Motor neuron (in vitro differentiated cells): ENCODE measurements at places on chromosomes 3 and 15. TPM values are rescaled to one million over a fixed set of nuclear protein-coding genes. Genes with fewer than 3 reads are reported as not detected.

DNA sequence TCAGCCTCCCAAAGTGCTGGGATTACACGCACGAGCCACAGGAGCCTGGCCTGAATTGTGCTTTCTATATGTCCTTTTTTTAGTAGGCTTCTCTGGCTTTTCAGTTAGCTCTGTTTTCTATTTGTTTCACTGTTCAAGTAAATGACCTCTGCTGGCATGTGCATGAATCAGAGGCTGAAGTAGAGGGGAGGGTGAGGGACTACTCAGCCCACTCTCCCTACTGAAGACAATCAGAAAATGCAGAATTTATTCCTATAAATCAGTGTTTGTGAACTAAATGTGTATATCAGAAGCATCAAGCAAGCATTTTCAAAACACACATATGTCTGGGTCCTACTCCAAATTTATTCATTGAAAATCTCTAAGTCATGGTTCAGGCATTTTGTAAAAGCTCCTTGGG lies 45.0 kb downstream of the ZMAT3 start:
- ATAC-seq: no peak

- peak; percentile 92 for ATAC-seq
Measured at GRCh38 chr3:69250014-69250413, 127.6 kb upstream of the LMOD3 start.

SPESP1 gene
- total RNA-seq: 22.9 and 24.6 TPM in 2 replicates

- no peak for ATAC-seq
Measured at GRCh38 chr3:13296662-13297061, 123.5 kb downstream of the NUP210 start.

- ATAC-seq: no peak
Measured at GRCh38 chr15:80328496-80328895, 75.7 kb upstream of the ARNT2 start.

GRCh38 chr15:67579164-67579563 lies 36.7 kb downstream of the MAP2K5 start:
- no peak for ATAC-seq

GRCh38 chr3:127529346-127530188 lies 61.0 kb downstream of the TPRA1 start:
- no peak for ATAC-seq

NR2E3 gene
- total RNA-seq: 0.31 and 3.1 TPM in 2 replicates

DNA sequence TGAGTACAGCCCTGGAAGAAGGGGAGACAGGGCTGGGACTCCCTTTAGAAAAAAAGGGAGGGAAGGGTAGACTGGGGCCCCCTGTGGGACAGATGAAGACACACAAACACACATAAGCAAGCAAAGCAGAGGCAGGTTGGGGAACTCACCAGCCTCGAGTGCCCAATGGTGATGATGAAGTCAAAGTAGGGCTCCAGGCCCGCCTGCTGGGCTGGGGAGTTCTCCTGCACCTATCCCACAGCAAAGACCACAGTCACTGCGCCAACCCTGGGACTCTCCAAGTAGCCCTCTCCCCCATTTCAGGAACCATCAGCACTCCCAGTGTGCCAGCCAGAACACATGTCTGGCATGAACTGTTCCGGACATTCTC lies 4.1 kb downstream of the GORASP1 start:
- ATAC-seq: no peak

DNA sequence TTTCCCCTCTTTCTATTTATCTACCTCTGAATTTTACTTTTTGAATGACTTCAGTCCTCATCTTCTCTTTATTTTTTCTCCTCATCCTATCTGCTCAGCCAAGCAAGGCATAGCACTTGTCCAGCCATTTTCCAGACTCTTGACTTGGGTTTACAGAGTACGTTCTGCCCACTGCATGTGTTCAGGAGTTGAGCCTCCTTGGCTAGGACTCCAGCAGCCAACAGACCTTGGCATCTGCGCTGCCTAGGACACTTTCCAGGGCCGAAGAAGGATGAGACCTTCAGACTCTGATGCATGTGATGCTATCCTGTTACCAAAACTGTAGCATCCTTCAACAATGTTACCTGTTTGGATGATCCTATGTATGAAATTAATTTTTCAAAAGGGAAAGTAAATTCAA lies 59.7 kb downstream of the HES1 start:
- no peak for ATAC-seq

- no peak for ATAC-seq
Measured at GRCh38 chr3:58492494-58492905, 604 bp downstream of the KCTD6 start.

REC114 gene
- not detected in 2 replicates for total RNA-seq

MYO5C gene
- total RNA-seq: 0.36 and 0.43 TPM in 2 replicates

DNA sequence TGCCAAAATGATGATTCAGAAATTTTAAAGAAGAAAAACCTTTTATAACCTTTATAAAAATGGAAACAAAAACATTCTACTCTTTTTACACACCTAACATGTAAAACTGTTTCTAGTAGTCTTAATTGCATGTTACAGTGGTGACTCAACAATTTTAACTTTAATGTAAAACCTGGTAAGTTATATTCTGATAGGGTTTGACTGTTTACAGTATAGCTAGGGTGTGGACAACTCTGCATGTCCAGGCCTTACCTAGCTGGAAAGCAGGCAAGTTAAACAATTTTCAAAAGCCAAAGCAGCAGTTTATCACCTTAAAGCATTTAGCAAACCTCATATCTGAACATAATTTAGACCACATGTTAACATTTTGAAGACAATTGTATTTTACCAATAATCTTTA lies 328.5 kb downstream of the NEK10 start:
- ATAC-seq: no peak

AGTR1 gene
- total RNA-seq: 0.38 and 0.49 TPM in 2 replicates

MYZAP gene
- total RNA-seq: not detected in 2 replicates

DNA sequence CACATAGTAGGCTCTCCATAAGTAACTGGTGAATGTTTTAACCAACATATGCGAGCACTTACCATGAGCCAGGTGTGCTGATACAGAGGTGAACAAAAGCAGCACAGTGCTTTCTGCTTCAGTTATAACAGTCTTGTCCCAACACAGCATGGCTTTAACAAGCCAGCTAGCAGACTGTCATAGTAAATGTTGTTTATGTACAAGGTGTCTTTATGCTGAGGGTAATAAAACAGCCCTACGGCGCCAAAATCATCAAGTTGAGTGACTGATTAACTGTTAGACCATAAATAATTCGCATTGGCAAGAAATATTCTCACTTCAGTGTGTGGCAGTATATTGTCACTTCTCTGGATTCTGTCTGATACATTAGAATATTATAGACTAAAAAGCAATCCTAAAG lies 646.0 kb upstream of the CFAP20DC start:
- ATAC-seq: no peak

DNA sequence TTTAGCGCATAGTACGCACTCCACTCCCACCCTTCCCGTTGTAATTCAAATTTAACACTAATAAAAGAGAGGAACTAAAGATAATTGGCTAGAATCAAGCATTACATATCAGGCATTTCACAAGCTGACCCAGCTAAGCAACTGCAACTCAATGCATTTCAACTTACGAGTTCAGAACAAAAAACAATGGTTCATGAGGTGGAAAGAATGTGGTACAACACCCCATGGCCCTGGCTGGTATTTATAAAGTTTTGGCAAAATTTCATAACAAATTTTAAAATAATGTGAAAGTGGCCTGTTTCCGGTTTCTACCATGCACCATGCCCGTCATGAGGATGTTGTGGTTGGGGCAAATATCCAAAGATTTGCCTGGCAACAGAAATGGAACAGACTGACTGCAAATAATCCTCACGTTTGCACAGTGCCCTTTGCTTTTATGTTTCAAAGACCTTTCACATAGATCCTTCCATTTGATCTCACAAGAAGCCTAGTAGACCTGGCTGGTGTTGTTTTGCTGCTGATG lies 455.3 kb upstream of the NR2F2 start:
- no peak for ATAC-seq

EOMES gene
- total RNA-seq: 0.22 and 0.44 TPM in 2 replicates

- ATAC-seq: no peak
Measured at GRCh38 chr3:125641891-125642290, 46.6 kb upstream of the OSBPL11 start.
